ENCODE measurements at places on chromosomes 1 and 21.

DNA sequence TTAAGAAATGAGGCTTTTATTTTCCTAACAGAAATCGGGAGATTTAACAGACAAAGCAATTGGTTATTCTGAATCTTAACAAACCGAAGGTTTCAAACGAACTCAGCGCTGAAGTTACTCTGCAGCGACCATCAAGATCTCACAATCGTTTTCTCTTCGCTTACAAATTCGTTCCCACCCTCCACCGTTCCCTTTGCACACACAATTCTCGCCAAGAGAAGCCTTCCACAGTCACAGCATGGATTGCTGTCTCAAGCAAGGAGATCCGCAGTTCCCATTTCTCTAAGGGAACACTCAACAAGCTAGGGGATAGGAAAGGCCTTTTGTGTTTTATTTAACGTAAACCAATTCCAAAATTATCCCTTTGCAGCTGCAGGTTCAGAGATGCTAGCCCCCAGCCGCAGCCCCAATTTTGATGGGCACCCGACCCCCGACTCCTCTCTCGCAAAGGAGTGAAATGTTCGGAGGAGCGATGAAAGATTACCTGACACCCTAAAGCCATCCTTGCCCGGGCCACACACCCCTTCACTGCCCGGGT, 755 bp downstream of the FBXO42 start:
- no peak for DNase-seq

DNA sequence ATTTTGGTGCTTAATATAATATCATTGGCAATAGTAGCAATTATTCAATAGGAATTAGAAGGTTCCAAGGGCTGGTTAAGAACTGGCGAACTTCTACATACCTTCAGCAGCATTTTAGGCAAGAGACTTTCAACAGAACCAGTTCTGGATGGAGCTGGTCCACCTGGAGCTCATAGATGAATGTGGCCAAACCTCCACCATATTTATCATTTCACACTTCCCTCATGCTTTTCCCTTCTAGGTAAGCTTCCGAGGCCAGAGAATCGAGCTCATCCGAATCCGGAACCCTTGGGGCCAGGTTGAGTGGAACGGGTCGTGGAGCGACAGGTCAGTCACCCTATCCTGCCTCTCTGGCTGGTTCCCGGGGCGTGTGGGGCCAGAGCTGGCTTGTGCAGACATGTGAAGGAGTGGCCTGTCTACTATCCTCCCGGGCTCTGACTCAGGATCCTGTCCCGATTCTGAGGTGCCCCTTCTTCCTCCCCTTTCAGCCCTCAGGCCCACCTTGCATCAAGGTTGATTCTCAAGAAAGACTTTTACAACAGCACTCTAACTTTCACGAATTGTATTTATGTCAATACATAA, 24.7 kb downstream of the CAPN9 start:
- DNase-seq = no peak

DNA sequence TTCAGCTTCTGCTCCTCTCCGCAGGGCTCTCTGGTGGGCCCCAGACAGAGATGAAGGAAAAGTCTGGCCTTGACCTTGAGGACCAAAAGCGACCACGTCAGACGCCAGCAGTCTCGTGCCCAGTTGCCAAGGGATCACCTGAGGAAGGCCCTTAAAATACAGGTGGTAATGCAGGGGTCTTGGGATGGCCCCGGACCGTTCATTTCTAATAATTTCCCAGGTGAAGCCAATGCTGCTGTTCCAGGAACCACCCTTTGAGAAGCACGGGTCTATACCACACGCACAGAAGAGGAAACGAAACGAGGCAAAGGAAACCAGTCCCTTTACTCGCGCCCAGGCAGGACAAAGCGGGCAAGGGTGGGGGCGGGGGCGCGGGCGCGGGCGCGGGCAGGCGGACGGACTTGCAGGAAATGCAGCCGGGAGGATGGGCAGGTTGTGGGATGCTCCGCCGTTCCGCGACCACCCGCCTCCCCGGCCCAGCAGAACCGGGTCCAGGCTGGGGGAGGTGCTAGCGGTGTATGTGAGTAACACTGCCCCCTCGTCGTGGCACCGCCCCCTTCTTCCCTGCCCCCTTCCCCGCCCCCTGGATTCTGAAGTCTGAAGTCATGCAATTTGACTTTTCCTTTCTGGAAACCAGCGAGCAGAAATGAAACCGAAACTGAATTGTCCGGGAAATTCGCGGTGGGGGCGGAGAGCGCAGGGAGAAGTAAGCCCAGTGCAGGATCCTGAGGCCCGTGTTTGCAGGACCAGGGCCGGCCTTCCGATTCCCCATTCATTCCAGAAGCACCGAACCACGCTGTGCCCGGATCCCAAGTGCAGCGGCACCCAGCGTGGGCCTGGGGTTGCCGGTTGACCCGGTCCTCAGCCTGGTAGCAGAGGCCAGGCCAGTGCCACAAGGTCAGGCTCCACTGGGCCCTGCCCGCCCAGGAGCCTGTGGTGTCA, 5.8 kb upstream of the MX1 start:
- peak; percentile 38 for DNase-seq

DNA sequence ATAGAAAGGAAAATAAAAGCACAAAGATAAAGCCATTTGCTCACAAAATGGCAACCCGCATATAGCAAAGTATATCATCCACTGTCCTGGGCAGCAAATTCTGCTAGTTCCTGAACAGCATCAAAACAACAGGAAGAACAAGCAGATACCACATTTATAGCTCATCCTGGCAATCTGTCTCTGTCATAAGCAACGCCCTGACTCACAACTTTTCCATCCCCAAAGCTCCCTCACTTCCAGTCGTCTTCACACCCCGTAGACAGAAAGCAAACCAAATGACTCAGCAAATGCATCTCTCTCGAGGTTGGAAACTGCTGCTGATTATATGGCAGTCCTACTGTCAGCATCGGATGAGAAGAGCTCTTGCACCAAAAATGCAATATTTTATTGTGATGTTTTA, 65.8 kb downstream of the AK5 start:
- DNase-seq = no peak

DNA sequence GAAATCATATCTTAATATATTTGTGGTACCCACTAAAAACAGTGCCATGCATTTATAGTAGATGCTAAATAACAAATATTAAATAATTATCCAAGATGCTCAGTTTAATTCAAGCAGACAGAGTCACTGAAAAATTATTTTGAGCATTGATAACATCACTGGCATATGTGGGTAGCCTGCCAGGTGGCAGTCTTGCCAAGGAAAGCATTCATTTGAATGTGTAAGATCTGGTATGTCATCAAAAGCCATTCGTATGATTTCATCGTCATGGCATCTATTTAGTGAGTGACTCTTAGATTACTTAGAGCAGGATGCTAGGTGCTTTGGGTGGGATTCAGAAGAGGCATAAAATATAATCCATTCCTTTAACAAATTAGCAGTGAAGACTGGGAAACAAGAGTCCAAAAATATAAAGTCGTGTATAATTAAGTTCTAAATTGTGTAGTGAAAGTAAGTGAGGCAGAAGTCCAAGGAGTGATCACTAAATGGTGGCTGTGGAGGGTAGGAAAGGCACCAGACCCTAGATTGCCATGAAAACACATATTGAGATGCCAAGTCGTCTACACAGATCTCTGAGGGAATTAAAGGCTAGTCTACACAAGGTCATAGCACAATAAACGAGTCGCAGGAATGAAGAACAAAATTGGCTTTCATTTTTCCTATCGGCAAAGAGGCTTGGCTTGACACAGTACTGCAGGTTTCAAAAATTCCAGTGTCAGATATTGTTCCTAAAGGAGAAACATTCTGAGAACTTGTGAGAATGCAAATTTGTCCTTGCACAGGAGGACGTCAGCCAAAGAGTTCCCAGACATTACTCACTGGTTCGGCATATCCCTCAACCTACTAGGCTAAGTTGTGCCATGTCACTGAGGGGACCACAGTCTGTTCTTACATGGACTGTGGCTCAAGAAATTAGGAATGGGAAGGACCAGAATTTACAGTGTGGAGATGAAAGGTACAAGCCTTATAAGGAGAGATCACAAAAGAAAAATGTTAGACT, 130.8 kb downstream of the LYPLAL1 start:
- no peak for DNase-seq

Data from effector memory CD4-positive, alpha-beta T cell (primary cell).